Thymus (tissue), 14 donors: ENCODE measurements at places on chromosomes 2 and 18. TPM values are rescaled to one million over a fixed set of nuclear protein-coding genes. Genes with fewer than 3 reads are reported as not detected.

GPATCH11 gene
- 7.3 TPM for polyA plus RNA-seq

GRCh38 chr2:152025678-152026287 is 73.1 kb downstream of the CACNB4 start:
- DNase-seq, result peak; percentile 83

DNA sequence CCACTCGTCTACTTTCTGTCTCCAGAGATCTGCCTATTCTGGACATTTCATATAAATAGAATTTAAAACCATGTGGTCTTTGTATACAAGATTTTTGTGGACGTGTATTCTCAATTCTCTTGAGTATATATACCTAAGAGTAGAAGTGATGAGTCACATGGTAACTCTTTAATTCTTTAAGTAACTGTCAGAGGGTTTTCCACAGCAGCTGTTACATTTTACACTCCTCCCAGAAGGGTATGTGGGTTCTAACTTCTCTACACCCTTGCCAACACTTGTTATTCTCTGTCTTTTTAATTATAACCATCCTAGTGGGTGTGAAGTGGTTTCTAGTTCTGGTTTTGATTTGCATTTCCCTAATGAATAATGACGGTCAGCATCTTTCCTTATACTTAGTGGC is 70.9 kb downstream of the MAP3K20 start:
- DNase-seq, result no peak

- DNase-seq, result no peak
Observed at GRCh38 chr2:98483257-98483861, 38.7 kb downstream of the INPP4A start.

DNA sequence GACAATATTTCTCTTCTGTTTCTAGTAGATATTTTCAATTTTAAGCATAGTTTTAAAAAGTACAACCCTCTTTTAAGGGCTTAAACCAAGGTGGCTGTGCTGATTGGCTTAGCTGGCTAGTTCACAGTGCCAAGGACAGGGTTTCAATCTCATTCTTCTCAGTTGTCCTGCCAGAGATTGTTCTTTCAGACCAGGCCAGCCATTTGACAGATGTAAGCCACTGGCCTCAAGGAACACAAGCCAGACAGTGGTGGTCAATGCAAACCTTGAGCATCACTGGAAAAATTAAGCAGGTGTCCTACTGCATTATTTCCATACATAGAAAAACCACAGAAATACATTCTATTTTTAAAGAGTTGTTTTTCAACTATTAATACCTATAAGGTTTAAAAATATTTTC is 5.9 kb downstream of the RNF103 start:
- no peak for DNase-seq
